Caki2 (cell line): ENCODE measurements at places on chromosomes 4 and X.

- DNase-seq, result peak; percentile 43
Observed at GRCh38 chr4:69546134-69546765, 50.5 kb upstream of the UGT2B4 start.

- DNase-seq, result no peak
Observed at GRCh38 chrX:56284269-56284668, 52.1 kb downstream of the KLF8 start.

DNA sequence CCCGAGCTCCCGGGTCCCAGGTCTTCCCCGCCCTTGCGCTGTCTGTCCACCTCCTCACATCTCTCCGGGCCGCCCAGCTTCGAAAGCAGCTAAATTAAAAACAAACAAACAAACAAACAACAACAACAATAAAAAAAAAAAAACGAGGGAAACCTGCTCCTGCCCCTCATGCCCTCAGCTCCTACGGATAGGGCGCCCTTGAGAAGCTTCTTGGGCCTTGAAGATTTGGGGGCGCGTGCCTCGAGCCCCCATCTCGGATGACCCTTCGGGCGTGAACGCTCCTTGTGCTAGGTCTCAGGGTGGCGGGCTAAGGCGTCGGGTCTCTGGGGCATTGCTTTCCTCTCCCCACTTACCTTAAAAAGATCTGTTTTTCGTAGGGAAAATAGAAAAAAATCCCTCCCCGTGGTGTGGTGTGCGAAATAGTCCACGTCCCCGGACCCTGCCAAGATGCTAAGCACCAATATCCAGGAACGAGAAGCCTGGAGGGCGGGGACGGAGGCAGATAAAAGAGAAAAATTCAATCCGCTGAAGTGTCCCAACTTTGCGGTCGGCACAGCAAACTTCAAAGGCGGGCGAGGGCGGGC is 603 bp downstream of the NDNF start:
- no peak for DNase-seq

DNA sequence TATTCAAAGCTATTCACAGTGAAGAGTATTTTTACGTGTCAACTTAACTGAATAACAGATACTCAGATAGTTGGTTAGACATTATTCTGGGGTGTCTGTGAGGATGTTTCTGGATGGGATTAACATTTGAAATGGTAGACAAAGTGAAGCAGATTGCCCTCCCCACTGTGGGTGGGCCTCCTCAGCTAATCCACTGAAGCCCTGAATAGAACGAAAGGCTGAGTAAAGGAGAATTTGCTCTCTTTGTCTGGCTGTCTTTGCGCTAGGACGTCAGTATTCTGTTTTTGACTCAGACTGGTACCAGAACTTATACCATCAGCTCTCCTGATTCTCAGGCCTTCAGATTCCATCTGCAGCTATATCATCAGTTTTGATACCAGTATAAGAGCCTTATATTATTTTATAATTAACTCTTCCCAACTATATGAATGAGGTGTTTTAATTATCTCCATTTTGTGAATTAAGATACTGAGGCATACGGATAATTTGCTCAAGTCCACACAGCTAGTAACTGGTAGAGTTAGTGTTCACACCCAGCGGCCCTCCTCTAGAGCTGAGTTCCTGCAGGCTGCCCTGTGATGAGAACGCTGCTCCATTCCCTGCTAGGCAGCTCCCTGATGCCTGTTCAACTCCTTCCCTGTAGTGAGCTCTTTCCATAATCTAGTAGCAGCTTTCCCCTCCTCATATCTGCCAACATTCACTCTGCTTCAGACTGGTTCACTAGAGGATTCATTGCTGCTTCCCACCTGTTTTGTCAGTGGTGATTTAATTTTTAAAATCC is 87.5 kb downstream of the RBM46 start:
- no peak for DNase-seq

GRCh38 chr4:168881781-168882420 is 128.2 kb downstream of the CBR4 start:
- peak; percentile 12 for DNase-seq

DNA sequence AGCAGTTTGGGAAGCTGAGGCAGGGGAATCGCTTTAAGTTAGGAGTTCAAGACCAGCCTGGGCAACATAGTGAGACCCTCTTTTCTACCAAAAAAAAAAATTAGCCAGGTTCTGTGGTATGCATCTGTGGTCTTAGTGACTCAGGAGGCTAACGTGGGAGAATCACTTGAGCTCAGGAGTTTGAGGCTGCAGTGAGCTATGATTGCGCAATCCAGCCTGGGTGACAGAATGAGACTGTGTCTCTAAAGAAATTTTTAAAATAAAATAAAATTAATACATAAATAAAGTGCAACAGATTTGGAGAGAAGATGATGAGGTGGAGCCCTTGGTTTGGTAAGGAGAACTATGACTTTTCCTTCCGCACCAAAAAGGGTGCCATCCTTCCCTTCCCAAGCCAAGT is 436.9 kb downstream of the NLGN4X start:
- DNase-seq, result no peak

GRCh38 chr4:70734971-70735370 is 13.2 kb downstream of the RUFY3 start:
- no peak for DNase-seq
